ENCODE measurements at places on chromosomes 7 and 10. TPM values are rescaled to one million over a fixed set of nuclear protein-coding genes. Genes with fewer than 3 reads are reported as not detected.
A peak's percentile ranks its signal among the peaks of the same experiment; 100 is the strongest.

DNA sequence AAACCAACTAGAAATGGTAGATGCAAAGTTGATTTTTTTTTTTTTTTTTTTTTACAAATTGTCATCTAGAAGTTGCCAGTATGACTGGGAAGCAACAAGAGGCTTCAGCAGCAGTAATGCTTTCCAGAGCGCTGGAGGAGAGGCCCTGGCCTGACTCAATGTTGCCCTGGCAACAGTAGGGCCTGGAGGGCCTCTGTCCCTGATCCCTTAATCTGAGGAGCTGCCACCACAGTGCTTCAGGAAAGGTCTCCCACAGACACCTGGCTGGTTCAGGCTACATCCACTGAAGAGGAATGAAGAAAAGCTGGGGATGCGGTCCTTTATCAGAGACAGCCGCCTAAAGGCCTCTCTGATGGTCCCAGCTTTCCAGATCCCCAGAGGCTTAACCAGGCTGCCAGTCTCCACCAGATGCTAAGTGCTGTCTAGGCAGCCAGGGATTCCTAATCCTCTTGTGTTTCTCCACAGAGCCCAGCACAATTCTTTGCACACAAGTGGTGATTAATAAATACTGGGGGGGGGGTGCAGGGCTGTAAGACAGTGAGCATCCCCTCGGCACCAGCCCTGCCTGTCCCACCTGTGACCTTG is 33.7 kb downstream of the ZNF777 start:
- DNase-seq = no peak

- DNase-seq = no peak
Measured at GRCh38 chr7:37786741-37787569, 61.4 kb upstream of the NME8 start.

GRCh38 chr7:100396421-100396982 is 23.2 kb downstream of the PILRA start:
- DNase-seq = no peak

- DNase-seq = no peak
Measured at GRCh38 chr10:22319980-22320558, 830 bp upstream of the BMI1 start.

DNA sequence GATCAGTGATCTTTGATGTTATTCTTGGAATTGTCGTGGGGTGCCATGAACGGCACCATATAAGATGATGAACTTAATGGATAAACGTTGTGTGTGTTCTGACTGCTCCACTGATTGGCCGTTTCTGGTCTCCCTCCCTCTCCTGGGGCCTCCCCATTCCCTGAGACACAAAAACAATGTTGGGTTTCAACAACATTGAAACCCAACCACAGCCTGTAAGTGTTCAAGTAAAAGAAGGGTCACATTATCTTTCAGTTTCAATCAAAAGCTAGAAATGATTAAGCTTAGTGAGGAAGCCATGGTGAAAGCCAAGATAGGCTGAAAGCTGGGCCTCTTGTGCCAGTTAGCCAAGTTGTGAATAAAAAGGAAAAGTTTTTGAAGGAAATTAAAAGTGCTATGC is 19.5 kb downstream of the EN2 start:
- no peak for DNase-seq

DNA sequence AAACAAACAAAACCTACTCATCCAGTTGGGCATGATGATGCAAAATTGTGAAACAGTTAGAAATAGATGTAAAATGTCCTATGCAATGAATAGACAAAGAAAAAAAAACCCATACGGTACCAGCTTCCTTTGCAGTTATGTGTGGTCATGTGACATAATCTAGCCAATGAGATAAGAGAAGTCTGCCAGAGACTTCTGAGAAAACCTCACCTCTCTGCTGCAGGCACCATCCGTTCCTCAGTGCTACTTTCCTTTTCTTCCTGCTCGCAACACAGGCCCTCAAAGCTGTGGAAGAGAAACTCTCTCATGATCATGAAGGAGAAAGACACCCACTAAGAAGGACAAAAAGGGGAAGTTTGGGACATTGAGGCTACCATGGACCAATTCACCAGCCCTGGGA is 76.8 kb upstream of the CARD11 start:
- DNase-seq = no peak

DNA sequence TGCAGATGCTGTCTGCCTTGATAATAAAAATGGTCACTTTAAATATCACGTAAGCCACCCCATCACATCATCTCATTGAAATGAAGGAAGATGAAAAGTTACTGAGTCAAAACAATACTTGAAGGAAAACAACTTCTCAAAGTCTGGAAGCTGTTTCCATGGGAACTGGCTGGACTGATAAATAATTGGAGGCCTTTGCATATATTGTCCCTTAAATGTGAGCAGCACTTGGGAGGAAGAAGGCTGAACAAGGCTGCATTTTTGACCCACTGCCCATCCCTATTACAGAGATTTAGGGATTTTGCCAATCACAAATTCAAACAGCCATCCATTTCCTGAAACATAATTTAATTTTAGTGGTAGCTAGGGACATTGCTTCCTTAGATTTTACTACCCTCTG is 18.2 kb upstream of the MAGI2 start:
- DNase-seq = no peak

DNA sequence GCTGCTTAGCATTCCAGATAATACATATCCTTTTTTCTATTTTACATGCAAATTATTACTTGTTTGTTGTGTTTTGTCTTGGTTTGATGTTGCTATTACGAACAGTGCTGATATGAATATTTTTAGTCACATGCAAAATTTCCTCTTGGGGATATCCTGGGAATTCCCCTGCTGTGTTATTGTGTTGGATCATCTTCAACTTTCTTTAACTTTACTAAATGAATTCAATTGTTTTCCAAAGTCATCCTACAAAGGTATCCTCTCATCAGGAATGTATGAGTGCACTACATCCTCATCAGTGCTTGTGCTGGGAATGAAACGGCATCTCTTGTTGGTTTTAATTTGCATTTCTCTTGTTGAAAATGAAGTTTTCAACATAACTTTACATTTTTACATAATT is 87.1 kb downstream of the AASS start:
- no peak for DNase-seq

DNA sequence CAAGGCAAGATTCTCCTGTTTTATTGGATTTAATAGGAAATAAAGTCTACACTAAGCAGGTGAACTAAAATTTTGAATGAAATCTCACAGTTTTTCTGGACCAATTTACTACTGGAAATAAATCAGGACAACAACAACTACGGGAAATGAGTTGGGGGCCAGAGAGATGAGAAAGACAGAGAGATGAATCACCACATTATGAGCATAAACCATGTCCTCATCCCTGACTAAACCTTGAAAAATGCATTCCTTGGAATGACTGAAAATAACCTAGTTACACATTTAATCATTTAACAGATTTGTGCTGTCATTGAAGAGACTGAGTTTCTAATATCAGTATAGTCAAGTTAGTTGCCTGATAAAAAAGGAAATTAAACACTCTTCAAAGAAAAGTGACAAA is 608.4 kb upstream of the KCND2 start:
- no peak for DNase-seq

DNA sequence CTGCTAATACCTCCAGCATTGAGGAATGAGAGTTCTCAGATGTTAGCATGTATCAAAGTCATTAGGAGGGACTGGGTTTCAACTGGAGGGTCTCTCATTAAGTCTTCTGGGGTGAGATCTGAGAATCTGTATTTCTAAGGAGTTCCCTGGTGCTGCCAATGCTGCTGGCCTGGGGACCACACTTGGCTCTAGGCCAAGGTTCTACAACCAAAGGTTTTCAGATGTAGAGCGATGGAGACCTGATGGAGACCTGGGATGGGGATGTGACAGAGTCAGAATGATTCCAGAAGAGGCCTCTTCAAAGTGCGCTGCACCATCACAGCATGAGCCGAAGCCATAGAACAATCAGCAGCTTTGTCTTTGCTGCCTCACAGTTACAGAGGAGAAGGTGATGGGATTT is 27.2 kb downstream of the ST8SIA6 start:
- DNase-seq = no peak

GRCh38 chr7:45580053-45580872 is 6.1 kb downstream of the ADCY1 start:
- DNase-seq = no peak

DNA sequence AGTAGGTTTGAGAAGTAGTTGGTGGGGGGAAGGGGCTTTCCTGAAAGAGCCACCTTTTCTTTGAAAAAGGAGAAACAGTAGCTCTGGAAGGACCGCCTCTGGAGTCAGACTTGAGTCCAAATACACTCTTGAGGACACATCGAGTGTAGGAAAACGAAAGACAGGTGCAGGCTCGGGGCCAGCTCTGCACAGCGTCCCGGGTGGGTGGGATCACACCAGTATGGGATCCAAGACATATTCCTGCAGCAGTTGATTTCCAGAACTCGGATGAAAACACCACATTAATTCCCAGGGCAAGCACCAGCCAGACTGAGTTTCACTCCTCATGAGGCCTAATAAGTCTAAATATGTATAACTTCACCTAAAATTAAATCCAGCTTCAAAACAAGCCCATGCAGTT is 61.4 kb downstream of the ASB13 start:
- no peak for DNase-seq

- DNase-seq = no peak
Measured at GRCh38 chr10:73779539-73780197, 2.2 kb upstream of the CHCHD1 start.

DNA sequence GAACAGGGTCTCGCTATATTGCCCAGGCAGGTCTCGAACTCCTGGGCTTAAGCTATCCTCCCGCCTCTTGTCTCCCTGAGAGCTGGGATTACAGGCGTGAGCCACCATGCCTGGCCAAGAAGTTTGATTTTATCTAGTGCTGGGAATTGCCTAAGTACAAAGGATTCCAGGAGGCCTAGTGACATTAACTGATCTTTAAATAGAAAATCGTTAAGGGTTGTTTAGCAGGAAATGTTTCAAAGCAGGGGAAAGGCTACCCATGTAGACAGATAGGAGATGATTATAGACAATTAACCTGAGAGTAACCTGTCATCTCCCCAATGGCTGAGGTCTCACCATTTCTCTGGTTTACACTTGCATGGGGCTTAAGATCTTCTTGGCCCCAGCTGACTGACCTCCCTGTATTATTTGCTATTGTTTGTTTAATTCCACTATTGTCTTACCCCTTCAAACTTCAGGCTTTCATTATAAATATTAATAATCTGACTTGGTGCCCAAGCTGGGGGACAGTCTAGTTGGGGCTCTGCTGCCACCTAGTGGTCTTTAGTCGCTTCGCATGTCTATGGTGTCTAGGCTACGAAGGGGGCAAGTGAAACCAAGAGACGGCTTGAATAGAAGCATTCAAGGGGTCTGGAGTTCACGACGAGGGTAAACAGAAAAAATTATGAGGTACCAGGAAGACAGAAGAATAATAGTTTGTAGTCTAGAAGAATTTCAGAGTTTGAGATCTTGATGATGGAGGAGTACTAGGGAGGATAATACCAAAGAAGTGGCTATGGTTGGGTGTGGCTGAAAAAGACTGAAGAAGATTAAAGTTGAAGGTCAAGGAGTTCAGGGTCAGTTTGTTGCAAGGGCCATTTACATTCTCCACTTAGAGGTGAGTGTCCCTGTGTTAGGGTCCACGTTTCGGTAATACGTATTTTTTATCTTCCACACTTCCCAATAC is 40.4 kb upstream of the BPGM start:
- peak; percentile 68 for DNase-seq

- DNase-seq = no peak
Measured at GRCh38 chr7:79619216-79619615, 165.7 kb upstream of the MAGI2 start.

DNA sequence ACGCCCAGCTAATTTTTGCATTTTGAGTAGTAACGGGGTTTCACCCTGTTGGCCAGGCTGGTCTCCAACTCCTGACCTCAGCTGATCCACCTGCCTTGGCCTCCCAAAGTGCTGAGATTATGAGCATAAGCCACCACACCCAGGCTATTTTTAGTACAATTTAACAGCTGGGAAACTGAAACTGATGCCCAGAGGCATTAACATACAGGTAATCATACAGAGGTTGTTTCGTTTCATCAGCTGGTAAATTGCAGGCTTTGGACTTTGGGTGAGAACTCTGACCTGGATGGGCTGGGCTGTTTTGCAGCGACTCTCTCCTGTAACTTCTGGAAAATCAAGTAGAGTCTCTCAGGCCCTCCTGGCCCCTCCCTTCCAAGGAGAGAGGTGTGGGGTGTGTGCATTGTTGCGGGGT is 6.2 kb upstream of the ACHE start:
- DNase-seq = no peak

GRCh38 chr7:82317760-82318159 is 125.8 kb downstream of the CACNA2D1 start:
- no peak for DNase-seq

- DNase-seq = no peak
Measured at GRCh38 chr10:103982639-103983038, 15.7 kb downstream of the SLK start.

DNA sequence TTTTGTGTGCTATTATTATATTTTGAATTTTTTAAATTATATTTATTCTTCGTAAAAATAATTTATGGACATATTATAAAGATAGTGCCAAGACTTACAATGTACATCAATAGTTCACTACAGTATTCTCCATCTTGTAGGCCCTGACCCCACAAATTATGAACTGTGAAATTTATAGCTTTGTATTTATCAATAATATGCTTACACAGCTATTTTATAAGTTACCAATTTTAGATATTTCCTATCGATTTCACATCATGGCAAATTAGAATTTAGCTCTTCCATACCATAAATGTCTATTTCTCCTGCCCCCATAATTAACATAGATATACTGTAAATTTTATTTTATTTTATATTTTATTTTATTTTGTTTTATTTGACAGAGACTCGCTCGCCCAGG is 34.4 kb upstream of the GNAI1 start:
- DNase-seq = no peak

- no peak for DNase-seq
Measured at GRCh38 chr7:123738356-123738755, 10.4 kb downstream of the WASL start.

- DNase-seq = no peak
Measured at GRCh38 chr10:43198682-43199005, 60.4 kb downstream of the CSGALNACT2 start.

GRCh38 chr7:96120445-96121225 is 201.3 kb downstream of the SLC25A13 start:
- no peak for DNase-seq

ELFN1 gene
- 7.6 TPM for total RNA-seq

PKD2L1 gene
- total RNA-seq = not detected

PNLIP gene
- not detected for total RNA-seq

PLEKHS1 gene
- total RNA-seq = not detected

FKBP6 gene
- not detected for total RNA-seq

ACTR3C gene
- total RNA-seq = 0.68 TPM

SBDS gene
- total RNA-seq = 91.1 TPM

DOCK4 gene
- not detected for total RNA-seq
